ENCODE measurements at places on chromosomes 7 and 10. TPM values are rescaled to one million over a fixed set of nuclear protein-coding genes. Genes with fewer than 3 reads are reported as not detected.

GNGT1 gene
- not detected for polyA plus RNA-seq

MRLN gene
- 175 TPM for polyA plus RNA-seq

SLC18A2 gene
- 0.29 TPM for polyA plus RNA-seq

PDE1C gene
- polyA plus RNA-seq: 3.0 TPM

GNAT3 gene
- 0.11 TPM for polyA plus RNA-seq

HOXA13 gene
- 0.03 TPM for polyA plus RNA-seq

Measured in forelimb muscle (tissue), 1 donor.